HS-5 (cell line): ENCODE measurements at places on chromosomes 4 and X.

DNA sequence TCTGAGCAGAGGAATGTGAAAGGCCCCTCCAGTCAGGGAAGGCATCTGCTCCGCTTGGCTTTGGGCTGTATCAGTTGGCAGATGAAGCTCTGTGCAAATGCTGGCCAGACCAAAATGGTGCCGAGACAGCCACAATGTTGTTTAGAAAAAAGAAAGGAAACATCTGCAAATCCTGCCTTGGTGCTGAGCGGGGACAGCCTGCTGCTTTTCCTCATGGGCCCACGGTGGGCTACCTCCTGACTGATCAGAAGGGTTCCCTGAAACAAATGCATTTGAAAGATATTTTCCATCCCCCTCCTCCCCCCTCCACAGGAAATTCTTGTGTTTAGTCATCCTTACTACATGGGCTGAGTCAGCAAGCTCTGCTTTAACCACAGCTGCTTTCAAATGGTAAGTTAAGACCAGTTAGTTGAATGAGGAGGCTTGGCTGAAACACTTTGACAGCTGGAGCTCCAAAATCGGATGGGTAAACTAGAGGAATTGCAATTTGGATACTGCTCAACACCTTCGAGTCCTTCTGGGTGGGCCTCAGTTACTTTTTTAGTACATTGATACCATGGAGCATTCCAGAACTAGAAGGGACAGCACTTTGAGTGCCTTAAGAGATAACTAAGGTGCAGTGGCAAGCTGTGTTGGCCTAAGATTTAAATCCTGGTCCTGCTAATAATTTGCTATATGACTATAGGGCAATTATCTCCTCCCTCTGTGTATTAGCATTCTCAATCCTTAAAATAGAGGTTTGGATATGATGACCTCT lies 36.0 kb downstream of the PLAC1 start:
- peak; percentile 70 for DNase-seq

GRCh38 chrX:5650904-5651303 lies 577.8 kb downstream of the NLGN4X start:
- no peak for DNase-seq

- no peak for DNase-seq
These were observed 87.1 kb downstream of the DHX15 start for GRCh38 chr4:24497221-24497620.

- no peak for DNase-seq
These were observed 536.8 kb upstream of the GALNT7 start for GRCh38 chr4:172631832-172632231.

DNA sequence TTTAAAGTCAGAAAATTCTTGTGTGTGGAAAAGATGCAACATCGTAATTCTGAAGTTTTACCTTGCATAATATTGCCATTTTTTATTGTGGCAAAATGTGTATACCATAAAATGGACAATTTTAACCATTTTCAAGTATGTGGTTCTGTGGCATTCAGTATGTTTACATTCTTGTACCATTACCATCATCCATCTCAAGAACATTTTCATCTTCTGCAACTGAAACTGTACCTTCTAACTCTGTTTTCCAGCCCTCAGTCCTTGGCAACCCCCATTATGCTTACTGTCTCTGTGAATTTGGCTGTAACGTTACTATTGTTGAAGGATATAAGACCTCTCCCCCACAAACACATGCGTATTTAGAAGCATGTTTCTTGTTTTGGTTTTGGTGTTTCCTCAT lies 123.2 kb downstream of the BMPR1B start:
- no peak for DNase-seq

GRCh38 chrX:78327370-78328086 lies at the start of gene CYSLTR1:
Gene CYSLTR1 (minus strand): TSS chrX:78327611. CDS start chrX:78273746, 53,865 bp downstream.
- no peak for DNase-seq

GRCh38 chr4:118765399-118765798 lies 70.5 kb downstream of the SEC24D start:
- peak; percentile 85 for DNase-seq

DNA sequence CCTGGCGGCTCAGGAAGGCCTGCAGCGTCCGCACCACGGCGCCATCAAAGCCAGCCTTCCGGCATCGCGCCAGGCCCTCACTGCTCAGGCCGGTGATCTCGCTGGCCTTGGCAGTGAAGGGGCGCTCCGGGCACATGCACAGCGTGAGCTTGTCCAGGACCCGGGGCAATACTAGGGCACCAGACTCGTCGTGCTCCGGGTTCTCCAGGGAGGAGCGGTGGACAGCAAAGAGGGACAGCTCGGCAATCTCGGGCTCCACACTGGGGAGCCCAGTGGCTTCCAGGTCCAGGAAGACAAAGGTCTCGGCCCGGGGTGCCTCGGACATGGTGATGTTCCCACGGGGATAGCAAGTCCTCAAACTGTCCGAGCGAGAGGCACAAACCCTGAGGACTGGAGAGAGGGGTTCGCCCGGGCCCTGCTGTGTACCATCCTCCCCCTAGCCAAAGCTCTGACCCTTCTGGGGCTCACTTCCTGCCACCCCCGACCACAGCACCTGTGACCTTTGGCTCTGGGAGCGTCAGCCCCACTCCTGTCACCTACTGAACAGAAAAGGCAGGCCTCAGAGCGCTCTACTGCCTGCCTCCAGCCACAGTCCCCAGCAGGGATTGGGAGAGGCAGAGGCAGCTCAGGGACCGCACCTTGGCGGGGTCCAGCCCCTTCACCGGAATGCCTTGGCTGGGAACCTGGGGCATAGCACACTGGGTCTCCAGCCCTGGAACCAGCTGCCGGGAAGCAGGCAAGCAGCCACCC lies 575 bp downstream of the TREX2 start:
- DNase-seq = no peak

GRCh38 chrX:65196758-65197360 lies 220.6 kb upstream of the ZC4H2 start:
- no peak for DNase-seq

DNA sequence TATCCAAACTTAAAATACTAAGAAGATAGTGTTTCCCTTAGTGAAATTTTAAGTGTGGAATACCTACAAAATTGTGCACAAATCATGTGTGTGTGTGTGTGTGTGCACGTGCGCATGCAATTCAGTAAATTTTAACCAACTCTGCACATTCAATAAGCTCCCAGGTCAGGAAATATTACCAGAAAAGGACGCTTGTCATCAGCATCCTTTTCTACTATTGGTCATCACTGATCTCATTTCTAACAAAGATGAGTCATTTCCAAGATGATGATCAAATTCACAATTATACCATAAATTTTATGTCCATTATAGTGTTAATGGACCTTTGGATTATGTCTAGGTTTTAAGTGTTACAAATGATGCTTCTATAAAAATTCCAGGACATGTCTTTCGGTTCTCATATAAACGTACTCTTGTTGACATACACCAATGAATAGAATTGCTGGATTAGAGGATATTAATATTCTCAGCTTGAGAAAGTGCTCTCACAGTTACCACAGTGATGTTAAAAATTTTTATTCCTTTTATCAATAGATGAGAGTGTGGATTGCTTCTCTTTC lies 560.9 kb upstream of the AGA start:
- DNase-seq = no peak

DNA sequence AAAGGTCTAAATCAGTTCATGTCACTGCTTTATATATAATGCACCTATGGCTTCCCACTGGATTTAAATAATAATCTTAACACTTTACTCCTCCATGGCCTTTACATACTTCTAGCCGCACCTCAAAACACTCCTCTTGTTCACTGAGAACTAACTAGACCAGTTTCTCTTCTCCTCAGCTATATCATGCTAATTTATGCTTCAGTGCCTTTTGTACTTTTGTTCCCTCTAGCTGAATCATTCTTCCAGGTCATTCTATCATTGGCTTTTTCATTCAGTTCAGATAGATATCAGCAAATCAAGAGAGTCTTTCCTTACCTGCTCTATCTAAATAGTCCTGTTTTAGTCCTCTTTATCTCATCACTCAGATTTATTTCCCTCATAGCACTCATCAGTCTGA lies 64.2 kb downstream of the TET2 start:
- no peak for DNase-seq

- no peak for DNase-seq
These were observed 160.0 kb upstream of the NAP1L5 start for GRCh38 chr4:88857588-88857987.

DNA sequence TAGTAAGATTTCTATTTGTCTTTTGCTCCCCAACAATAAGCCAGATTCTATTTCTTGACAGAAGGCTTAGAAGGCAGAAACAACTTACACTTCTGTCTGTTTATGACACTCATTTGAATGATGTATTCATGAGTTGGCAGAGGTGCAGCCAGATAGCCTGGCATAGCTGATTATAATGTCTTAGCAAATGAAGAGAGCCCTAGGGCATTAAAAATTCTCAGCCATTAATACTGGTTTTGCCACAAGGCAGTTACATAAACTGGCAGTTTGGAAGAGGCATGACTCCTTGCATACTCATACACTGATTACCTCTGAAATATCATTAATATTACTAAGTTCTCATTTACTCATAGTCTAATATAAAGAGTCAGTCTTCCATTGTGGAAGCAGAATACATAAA lies 728.5 kb upstream of the NDST4 start:
- no peak for DNase-seq

DNA sequence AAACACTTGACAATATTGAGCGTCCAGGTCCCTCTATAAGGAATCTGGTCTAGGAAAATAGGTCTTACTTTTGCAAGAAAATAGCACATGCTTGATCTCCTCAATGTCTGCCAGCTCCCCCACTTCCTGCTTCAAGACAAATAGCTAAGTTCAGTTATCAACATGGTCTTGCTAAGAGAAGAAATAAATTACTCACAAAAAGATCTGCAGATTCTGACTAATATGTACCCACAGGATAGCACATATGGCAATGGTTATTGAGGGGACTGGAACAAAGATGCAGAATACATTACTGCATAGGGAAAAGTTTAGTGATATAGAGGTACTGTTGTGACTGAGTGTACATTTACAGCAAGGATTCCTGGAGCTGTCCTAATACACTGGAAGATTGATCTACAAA lies 457.5 kb upstream of the GRID2 start:
- DNase-seq = no peak

DNA sequence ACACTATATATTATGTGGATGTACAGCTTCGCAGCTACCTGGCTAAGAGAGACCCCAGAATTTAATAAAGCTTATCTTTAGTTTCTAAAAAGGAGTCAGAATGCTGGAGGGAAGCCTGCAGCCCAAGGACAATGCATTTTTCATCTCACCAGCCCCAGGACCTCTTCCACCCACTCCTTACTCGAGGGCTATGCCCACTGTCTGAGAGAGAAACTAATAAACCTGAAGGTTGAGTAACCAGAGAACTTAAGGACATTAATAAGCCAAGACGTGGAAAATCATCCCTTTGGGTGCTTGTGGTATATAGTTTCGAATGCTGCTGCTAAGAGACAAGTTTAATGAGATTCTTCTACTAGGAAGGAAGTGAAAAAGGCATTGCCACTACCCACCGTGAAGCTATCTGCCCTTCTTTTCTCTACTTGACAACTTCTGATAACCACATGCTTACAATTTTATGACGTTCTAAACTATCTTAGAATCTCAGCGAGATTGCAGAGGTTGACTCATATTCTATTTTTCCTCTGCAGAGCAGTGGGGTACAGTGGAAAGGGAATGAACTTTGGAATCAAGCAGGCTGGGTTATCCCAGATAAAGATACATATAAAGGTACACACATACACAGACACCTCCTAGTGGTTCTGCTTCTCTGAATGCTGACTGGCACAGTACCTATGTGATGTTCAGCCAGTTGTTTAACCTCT lies 3.3 kb downstream of the RELL1 start:
- no peak for DNase-seq

GRCh38 chr4:17665852-17666251 lies 51.4 kb downstream of the MED28 start:
- DNase-seq = no peak

GRCh38 chrX:71111141-71111843 lies at the start of gene IL2RG:
Gene IL2RG (minus strand): TSS chrX:71111577. CDS start chrX:71111539, 38 bp downstream.
- no peak for DNase-seq

- no peak for DNase-seq
These were observed 9.8 kb downstream of the DGKQ start for GRCh38 chr4:963276-964225.

DNA sequence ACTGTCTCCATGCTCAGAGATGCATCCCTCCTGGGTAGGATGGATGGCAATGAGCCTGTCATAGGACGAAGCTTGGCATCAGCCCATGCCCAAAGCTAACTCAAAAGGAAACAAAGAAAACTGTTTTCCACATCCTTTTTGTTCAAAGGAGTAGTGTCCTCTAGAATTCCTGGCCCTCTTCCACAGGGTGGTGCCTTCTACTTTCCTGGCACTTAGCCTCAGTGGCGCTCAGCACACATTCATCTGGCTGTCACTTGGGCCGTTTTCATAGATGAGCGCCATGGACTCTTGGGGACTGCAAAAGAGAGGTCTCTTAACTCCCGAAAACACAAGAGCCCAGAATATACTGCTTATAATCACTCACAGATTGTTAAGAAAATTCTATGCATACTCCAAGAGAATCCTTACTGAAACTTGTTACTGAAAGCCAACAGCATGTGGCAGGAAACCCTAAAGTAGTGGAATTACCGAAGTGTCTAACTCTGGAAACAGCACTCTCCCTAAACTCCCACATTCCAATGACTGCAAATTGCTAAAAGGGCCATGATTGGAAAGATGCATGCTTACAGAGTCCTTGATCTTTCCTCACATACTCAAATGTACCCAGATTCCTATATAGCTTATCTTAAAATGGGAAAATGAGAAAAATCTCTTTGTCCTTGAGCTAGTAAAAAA lies 110.0 kb downstream of the HS6ST2 start:
- no peak for DNase-seq

DNA sequence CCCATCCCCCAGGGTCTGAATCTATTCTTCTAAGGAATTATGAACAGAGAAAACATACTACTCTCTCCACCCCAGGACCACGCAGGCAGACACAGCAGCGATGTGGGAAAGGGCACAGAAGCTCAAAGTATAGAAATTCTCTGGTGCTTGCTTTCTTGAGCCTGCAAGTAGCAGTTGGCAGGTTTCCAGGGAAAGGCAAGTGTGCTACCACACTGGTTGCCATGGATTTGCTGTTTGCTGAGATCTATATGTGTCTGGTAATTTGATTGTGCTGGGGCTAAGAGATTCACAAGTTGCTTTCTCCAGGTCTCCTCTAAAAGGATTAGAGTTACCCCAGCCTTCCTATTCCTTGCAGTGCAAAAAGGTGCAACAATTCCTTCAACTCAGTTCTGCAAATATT lies 83.1 kb downstream of the GUCY2F start:
- DNase-seq = no peak

DNA sequence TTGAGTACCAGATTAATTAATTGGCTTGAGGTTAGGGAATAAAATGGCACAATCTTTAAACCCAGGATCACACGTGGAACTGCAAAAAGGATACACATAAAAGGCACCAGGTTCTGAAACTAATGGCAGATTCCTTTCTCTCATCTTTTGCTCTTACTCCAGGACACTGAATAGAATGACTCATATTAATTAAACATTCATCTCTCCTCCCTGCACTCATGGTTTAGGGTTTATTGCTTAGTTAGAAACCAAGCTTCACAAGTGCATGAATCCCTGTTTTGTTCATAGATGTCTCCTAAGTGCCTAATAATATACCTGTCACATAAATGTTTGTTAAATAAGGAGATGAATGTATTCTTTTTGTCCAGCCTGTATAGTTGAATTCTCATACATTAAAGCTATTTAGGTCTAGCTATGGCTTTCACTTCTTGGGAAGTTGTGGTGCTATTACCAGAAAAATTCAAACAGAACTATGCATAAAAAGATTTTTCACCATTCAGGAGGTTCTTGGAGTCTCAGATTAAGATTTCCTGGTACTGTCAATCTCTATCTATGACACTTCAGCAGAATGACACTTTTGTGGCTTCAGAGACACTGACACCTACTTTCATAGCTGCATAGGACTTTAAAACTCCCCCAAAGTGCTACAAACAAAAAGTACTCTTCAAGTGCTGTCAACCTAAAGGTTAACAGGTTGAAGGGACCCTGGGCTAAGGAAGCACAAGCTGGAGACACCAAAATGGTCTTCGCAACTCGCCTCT lies 7.4 kb downstream of the CORIN start:
- DNase-seq = no peak
